Activated CD4-positive, alpha-beta T cell treated with anti-CD3 and anti-CD28 coated beads, Interleukin-2, amount 10 ng/mL, durations not matched to agents 24 days and 14 days (primary cell): ENCODE measurements at places on chromosomes 12 and 14.

DNA sequence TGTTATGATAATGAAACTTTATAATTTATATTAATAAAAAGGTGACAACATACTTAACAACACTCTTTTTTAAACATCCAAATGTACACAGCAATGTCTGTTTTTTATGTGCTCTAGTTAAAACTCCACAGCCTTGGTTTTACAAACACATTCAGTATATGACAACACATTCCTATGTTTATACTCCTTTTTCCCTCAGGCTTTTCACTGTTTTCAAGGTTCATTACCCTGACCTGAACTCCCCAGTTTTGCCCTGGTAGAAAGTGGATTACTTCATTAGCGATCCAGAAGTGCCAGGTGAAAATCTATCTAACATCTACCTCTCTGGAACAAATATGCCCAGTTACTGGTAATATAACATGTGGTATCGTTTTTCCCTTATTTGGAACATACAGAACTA is 340.2 kb upstream of the DDHD1 start:
- no peak for DNase-seq

GRCh38 chr14:104130974-104131651 is 7.3 kb upstream of the KIF26A start:
- peak; percentile 68 for DNase-seq

- no peak for DNase-seq
Observed at GRCh38 chr12:81718616-81719015, 40.5 kb downstream of the PPFIA2 start.

DNA sequence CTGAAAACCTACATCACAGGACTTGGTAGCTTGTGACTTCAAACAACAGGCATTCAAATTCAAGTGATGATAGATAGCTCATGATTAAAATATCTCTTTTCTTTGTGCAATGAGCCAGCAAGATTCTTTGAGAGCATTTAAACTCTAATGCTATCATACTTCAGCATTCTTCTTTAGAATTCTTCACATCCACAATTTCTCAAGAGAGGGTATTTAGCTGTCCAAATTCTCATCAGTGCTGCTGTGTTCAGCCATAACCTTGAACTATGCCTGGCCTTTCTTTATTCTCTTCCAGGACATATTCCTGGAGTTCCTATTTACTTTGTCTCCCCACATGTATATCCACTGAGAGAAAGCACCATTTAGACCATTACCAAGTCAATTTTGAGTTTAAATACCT is 321.1 kb downstream of the EGLN3 start:
- no peak for DNase-seq

DNA sequence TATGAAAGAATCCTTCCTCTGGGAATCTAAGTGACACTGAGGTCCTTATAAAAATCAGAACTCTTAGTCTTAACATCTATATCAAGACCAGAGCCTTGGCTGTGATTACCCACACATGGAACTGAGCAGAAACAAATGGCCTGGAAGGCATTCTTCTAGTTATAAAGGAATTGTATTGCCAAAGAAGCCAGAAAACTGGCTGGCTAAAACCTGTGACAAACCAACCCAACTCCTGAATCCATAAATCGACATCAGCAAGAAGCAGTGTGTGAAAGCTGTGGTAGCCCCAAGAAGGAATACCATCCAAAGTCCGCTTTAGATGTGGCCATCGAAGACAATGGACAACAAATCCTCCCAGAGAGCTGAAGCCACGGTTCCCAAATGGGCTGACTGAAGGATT is 97.9 kb upstream of the CCDC91 start:
- no peak for DNase-seq

GRCh38 chr14:92093320-92093719 is 13.1 kb downstream of the ATXN3 start:
- no peak for DNase-seq
